ENCODE measurements at places on chromosomes 6 and 20.

DNA sequence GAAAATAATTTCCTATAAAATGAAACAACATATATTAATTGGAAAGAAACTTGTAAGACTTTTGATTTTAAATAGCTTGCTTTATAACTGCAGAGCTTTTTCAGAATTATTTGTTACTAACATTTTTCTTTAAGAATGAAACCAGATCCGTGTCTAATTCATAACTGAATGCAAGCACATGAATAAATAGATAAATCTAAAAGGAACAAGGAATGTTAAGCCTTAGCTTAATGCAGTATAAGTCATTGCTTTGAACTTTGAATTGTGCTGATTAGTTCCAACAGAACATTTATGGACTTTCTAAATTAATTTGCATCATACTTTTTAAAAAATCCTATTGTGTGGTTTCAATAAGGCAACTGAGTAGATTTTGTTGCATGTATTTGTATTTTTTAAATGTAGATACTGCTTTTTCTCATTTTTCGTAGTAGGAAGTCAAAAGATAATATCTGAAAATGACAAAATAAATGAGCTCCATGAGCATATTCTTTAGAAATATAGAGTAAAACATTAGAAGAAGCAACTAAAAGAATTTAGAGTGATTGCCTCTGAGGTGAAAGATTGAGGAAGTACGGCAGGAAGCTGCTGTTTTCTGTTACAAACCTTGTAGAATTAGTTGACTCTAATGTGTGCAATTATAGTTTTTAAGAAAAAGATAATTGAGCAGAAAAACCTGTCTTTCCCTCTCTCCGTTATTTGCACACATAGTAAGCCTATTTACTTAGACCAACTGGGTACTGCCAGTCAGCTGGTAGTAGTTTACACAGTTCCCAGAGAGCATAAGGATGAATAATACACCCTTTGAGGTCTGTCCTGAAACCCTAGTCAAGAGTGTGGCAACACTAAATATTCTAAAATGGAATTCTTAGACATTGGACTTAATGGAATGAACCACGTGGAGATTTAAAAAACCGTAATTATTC is 32.6 kb upstream of the SLC35D3 start:
- DNase-seq = no peak

DNA sequence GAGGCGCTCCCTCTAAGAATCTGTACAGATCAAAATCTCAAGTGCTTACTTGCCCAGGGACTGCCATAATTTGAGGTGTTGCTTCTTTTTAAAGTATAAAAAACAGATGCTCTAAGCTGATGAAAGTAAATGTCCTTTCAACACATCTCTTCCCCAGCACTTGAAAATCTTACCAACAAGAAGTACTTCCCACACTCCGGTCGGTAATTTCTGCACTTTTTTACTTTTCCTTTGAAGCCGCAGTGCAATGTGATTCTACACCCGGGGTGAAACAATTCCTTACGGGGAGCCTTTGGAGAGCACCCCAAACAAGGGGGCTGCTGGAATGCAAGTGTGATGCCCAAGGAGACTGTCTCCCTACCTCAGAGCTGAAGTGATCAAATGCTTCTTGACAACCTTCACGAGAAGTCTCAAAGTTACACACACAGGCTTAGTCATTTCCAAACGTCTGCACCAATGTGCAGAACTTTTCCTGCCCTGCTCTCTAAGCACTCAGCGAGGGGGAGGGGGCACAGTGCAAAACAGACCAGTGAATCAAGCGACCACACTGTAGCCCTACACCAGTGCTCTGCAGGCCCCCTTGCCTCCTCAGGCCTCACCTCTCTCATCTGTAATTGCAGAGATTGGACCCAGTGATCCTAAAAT is 56.7 kb downstream of the ATXN1 start:
- no peak for DNase-seq

- no peak for DNase-seq
These were observed 93.4 kb downstream of the SLC22A23 start for GRCh38 chr6:3363296-3364025.

DNA sequence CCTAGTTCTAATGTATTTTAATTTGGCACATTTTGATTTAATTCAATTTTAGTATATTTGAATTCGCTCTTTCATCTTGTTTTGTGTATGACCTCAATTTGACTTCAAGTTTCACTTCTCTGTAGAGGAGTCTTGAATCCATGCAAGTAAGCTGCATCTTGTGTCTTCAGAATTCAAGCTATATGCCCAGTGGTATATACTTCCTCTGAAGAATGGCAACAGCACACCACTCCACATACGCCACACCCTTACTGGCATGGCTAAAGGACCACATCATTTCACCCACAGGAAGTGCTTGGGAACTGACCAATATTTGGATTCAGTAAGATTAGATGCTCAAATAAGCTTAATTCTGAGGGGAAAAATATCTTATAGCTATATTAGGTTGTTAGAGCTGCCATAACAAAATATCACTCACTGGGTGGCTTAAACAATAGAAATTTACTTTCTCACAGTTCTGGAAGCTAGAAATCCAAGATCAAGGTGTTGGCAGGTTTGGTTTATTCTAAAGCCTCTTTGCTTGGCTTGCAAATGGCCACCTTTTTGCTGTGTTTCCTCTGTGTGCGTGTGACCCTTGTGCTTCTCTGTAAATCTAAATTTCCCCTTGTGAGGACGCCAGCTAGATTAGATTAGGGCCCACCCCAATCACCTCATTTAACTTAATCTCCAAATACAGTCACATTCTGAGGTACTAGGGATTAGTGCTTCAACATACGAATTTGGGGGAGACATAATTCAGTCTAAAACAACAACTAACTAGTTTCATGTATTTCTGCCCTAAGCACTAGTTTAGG is 2.8 kb upstream of the ASF1A start:
- no peak for DNase-seq

- DNase-seq = no peak
These were observed 9.3 kb downstream of the OR2H1 start for GRCh38 chr6:29466241-29466640.

GRCh38 chr6:136262940-136263339 is 12.8 kb upstream of the MTFR2 start:
- DNase-seq = no peak

GRCh38 chr20:15030826-15031225 is 693.4 kb upstream of the FLRT3 start:
- DNase-seq = no peak

DNA sequence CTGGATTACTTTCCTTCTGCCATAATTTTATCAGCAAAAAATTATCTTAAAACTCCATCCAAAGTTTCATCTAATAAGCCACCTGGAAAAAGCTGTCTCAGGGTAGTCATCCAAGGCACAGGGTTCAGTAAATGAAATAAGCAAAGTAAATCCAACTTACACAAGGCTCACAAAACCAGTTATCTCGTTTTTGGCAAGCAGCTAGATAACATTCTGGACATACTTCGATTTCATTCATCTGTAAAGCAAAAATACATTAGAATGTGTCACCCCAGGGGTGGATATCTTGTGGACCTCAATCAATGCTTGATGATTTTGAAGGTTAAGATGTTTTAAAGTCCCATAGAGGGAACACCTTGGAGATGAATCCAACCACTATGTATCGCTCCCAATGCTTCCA is 73.1 kb downstream of the ZMYND8 start:
- DNase-seq = no peak

DNA sequence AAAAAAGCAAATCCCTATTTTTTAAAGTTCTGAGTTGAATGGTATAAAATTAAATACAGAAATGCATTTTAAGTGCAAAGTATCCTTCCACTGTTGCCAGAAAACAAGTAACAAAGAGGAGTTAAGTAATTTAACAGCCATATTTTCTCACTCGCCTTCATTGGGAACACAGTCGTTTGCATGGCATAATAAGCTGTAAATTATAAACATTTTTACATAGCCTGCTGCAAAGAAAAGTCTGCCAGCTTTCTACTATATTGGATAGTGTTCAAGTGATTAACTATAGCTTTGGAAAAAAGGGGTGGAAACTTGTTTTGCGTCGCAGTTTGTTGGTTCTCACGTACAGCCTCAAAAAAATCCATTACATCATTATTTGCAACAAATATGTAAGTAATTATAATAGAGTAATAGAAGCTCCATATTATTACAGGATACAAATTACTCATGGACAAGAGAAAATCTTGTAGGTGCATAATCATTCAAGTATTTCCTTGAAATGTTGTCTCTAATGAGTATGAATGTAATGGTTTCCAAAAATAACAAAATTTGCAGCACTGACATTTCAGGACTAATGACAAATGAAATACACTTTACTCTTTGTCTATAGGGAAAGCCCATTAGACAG is 139.3 kb downstream of the PDSS2 start:
- DNase-seq = no peak

DNA sequence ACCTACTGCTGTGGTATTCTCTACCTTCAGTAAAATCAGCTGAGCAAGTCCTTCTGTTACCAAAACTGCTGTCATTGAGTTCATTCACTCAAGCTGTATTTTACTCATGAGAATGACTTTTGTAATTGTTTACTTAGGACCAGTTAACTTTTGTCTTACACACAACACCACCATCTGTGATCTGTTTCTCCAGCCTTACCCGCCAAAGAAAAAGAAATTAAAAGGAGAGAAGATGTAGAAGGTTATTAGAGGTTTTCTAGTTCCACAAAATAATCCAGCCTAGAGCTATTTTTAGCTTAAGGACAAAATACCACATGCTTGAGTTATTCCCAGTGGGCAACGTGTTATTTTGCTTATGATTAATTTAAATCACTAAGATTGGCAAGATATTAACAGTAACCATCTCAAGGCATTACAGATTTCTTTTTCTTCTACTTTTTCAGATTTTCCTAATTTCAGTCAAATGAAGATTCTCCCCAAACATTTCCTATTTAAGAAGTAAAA is 38.2 kb downstream of the FAM8A1 start:
- no peak for DNase-seq

DNA sequence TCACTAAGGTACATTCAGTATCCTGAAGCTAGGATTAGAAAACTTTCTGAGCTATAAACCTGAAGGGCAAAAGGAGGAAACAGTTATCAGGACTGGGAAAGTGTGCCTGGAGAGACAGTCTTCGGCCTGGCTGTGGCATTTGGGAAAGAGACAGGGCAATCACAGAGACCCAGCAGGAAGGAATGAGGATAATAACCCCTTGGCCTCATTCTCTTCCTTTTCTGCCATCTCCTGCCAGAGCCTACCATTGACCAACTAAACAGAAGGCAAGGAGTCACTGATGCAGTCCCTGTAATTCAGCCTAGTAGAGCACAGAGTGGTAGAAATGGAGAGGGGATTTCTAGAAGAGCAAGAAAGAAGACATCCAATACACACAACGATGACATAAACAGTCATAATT is 359.4 kb downstream of the HDGFL1 start:
- DNase-seq = no peak

- DNase-seq = no peak
These were observed 82.3 kb upstream of the RIPOR2 start for GRCh38 chr6:25017932-25018567.

GRCh38 chr6:38460186-38460585 is 179.5 kb downstream of the BTBD9 start:
- DNase-seq = no peak

DNA sequence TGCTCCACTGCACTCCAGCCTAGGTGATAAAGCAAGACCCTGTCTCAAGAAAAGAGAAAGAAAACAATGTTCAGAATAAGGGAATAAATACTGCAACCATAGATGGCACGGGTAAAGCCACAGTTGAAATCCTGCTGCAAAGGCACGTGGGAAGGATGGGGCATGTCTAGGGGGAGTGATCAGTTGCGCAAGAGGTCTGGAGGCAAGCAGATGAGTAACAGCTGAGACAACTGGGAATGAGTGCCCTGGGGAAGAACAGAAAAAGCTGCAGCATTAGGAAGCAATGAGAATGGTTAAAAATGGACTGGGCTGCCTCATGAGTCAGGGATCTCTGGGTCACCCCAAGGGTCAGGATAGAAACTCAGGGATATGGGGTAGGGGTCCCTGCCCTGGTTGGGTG is 96.3 kb downstream of the GMPR start:
- DNase-seq = no peak

GRCh38 chr6:106981926-106982325 is 7.4 kb upstream of the CD24 start:
- no peak for DNase-seq

DNA sequence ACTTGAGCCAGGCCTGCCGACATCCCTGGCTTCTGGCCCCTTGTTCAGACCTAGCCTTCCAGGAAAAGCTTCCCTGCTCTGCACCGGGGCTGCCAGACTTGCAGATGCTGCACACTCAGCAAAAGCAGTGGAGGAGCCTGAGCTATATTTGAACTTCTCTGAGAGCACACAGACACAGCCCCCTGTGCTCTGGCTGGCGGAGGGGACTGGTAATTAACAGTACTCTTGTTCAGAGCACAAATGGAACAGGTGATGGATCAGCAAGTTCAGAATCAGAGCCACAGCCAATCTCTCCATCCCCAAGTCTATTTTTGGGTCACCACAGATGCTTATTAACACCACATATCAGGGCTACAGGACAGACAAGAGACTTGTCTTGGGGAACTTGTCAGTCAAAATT is 27.6 kb upstream of the RIMS4 start:
- DNase-seq = no peak

GRCh38 chr6:158817728-158818580 is 1.2 kb downstream of the EZR start:
- no peak for DNase-seq

GRCh38 chr6:147201885-147202515 is 2.2 kb upstream of the STXBP5 start:
- DNase-seq = no peak

DNA sequence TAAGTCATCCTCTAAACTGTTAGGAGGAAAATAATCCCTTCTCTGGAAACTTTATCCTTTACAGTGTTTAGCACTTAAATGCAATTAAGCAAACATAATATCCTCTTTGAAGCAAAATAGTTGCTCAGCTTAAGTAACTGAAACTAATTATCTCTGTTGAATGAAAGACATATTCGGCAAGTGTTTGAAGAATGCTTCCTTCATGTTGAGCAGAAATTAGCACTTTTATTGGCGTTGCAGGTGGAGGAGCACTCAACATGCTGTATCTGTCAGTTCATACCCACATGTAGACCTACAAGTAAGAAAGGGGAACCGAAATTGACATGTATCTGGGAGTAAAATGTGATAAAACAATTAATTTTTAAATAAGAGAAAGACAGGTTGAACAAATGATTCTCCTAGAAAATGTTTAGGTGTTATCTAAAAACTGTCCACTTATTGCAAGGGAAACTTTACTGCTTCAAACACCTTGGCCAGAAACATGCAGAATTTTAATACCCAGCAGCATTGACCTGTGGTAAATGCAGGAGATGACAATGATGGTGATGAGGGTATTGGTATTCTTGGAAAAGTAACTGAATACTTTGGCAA is 987.0 kb upstream of the MAP3K7 start:
- no peak for DNase-seq

DNA sequence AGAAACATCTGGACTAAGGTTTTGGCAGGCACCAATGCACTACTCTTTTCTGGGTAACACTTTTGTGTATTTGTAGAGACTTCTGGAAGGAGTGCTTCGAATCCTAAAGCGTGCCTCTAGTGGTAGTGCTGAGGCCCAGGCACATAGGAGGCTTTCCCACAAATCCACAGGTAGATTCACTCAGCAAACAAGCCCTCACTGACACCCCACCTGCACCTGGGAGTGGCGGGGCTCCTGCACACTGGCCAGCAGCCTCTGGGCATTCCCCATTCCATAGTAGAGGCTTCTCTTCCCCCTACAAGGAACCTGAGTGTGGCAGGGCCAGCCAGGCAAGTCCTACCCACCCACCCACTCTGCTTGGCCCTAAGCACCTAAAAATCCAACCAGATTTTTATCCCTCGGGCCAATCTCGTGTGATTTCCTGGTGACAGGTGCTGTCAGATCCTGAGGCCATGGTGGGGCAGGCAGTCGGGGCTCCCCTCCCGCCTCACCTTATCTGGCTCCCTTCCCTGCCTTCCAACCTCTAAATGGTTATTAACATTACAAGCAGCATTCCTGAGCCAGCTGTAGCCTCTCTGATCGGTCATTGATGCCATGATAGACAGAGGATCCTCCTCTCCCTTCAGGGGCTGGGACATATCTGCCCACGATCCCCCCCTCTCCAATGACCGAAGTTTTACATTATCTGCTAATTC is 82.4 kb downstream of the SLC2A10 start:
- DNase-seq = no peak

Data from cortex of kidney (tissue), 1 donor.